Central memory CD8-positive, alpha-beta T cell (primary cell): ENCODE measurements at places on chromosomes 3 and 15.

DNA sequence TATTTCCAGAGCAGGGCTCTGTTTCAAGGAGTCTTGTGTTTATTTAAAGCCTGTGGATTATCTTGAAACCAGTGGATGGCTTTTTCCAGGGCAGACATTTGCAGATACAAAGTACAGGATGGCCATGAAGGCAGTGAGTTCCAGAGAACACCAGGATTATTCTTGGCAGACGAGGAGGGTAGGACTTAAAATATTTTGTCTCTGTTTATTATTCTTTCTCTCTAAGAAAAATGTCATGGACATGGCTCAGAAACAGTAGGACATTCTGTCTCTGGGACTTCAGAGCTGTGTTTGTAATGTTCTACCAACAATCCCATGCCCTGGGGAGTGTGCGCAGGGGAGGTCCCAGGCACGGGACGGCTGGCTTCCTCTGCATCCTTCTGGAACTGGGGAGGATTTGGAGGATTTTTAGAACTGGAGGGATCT lies 125.9 kb downstream of the ATP10A start:
- no peak for DNase-seq

DNA sequence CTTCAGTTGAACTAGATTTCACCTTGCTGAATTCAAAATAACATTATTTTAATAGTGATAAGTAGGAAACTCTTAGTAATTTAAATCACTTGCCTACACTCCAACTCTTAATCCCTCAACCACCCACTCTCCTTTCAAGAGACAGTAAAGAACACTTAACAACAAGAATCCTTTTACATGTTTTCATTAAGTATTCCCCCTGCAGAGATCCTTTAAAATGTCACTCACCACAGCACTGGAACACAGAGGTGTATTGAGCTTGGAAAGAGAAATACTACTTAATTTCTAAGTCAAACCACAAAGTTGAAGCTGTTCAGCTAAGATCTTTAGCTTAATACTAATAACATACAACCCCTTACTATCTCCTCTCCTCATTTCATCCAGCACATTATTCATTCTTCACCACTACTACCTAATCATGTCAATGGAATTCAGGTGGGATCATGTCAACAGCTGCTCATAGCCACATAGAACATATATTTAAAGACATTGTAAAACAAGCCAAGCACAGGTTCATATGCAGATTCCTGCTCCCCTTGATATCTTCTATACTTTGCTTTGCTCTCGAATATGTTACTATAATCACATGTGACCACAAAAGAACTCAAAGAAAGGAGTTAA lies 40.5 kb downstream of the IMPG2 start:
- DNase-seq: no peak

DNA sequence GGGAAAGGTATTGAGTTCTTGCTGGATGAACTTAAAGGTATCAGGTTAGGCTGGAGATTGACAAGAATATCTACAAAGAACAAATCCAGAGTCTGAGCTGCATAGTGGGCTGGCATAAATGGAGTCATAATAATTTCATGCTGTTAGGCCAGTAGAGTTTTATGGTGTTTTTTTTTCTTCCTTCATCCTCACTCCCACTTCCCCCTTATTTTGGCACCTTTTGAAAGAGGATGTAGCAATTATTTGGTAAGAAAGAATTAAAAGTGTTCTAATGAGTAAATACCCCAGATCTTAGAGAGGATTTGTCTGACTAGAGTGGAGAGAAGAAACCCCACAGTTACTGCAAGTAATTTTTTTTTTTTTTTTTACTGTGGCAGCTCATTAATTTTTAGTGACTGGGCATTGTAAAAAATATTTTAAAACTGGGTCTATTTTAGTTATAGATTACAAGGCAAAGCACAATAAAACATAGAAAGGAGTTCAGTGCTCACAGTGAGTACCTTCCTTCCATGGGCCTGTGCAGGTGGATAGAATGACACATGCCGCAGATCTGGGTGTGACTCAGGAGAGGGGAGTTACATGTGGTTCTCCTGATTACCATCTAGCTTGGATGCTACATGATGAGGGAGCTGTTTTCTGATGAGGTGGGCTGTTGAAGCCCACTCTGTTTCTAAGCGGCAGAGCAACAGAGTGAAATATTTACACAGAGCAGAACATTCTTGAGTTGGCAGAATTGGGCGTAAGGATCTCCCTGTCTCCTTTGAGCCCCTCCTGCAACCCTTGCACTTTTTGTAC lies 5.3 kb downstream of the EDEM1 start:
- DNase-seq: no peak

DNA sequence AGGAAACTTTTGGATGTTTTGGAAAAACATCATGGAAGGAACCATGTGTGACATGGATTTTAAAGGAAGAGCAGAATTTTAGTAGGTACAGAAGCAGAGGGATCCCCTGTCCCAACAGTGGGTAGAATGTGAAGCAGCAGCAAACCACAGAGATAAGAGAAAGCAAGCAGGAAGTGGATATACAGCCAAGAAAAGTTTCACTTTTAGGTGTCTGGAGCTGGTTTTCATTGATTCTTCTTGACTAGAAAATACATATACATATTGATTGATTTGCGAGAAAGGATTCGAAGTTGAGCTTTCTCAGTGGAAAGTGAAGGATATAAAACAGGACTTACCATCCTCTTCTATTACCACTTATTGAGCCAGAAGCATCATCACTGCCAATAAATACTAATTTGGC lies 133.5 kb downstream of the KCNMB2 start:
- no peak for DNase-seq

DNA sequence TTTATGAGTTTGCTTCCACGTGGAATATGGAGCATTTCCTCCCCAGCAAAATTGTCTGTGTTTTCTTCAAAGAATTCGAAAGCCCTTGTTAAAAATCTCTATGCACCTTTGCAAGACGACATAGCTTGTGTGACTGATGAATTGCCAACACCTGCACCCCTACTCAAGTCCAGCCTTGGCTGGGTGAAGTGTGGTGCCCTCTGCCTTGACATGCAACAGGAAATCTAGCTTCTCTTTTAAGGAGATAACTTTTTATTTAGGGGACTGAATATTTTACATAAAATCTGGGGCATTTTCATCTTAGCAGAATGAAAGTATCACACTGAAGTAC lies 647 bp downstream of the HMG20A start:
- no peak for DNase-seq

DNA sequence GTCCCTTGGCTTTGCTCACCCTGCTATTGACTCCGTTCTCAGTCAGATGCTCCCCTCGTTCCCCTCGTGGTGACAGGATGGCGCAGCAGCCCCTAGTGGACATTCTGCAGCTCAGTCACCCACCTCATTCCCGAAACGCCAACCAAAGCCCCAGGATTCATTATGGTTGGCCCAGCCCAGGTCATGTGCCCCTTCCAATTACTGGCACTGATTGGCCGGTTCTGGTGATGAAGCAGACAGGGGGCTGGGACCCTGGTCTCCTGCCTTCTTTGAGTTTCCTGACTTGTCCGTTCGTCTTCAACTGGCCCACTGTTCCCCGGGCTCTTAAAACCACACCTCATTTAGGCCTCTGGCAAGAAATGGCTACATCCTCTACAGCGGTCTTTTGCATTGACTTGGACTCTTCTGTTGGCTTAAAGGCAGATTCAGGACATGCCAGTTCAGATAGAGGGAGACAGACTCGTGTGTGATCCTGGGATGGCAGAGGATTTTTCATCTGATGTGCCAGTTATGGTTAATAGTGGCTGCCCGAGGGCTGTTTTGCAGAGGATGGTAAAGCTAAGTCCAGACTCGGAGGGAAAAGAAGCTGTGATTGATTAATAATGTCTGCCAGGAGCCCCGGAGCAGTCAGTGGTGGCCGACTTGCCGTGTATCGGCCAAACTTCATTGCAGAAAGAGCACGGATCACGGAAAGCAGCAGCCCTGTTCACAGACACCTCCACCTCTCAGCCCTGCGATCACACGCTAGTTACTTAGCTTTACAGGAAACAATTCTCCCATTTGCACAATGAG lies 37.8 kb downstream of the LSM3 start:
- no peak for DNase-seq

GRCh38 chr3:194707147-194707540 lies 21.5 kb downstream of the FAM43A start:
- no peak for DNase-seq
